ENCODE measurements at places on chromosomes 12 and 14. TPM values are rescaled to one million over a fixed set of nuclear protein-coding genes. Genes with fewer than 3 reads are reported as not detected.

Gene TUNAR
- total RNA-seq = not detected

Gene HOXC5
- total RNA-seq = 0.39 TPM

Gene MGP
- 13.6 TPM for total RNA-seq

Gene SSPN
- 13.3 TPM for total RNA-seq

Gene FAM186B
- total RNA-seq = 0.32 TPM

Gene SLC24A4
- not detected for total RNA-seq

Gene SLC6A15
- 12.5 TPM for total RNA-seq

Gene DUSP16
- 15.4 TPM for total RNA-seq

Gene GPR132
- 0.16 TPM for total RNA-seq

Gene RAB21
- total RNA-seq = 7.2 TPM

Gene TMEM119
- total RNA-seq = 42.8 TPM

Gene RNASE1
- total RNA-seq = 1.7 TPM

Gene GZMB
- not detected for total RNA-seq

Gene NCKAP5L
- 19.5 TPM for total RNA-seq

Gene FBLN5
- 149 TPM for total RNA-seq

Gene MIP
- not detected for total RNA-seq

Gene CLEC4D
- not detected for total RNA-seq

Gene CCDC196
- not detected for total RNA-seq

Gene GPD1
- total RNA-seq = 0.16 TPM

Gene CLEC2B
- 9.8 TPM for total RNA-seq

Gene PCED1B
- 1.9 TPM for total RNA-seq

Gene VDR
- total RNA-seq = 3.7 TPM

Gene SAMD15
- total RNA-seq = 0.39 TPM

Gene DPPA3
- total RNA-seq = not detected

Data from epithelial cell of alveolus of lung (primary cell).